GM20000 (cell line): ENCODE measurements at places on chromosomes 7 and 10.

DNA sequence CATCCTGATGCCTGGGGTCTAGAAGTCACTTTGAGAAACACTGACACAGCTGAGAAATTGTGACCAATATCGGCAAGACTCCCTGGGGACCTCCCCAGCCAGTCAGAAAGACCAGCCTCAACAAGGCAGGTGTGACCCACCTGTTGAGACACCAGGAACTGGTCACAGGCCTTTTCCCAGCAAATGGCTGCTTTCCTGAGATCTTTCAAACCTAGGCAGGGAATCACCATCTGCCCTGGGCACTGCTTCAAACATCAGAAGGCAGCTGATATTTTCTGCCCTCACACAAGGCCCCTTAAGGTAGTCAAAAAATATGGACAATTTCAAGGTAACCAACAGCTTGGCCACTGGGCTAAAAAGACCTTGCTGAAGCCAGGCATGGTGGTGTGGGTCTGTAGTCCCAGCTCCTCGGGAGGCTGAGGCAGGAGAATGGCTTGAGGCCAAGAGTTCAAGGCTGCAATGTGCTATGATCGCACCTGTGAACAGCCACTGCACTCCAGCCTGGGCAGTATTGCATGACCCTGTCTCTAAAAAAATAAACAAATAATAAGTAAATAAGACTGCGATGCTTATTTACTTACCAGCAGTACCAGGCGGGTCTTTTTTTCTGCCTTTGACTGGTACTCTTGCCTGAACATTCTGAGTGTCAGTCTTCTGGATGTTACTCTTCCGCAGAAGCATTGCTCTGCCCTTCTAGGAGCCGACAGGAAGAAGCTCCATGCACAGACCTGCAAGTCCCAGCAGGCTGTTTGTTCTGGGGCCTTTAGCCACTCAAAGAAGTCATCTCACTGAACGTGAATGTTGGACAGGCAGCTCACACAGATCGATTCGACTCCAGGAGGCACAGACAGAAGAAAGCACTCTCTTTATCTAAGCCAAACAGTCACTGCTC is 59.7 kb downstream of the SORBS1 start:
- no peak for DNase-seq

- no peak for DNase-seq
Observed at GRCh38 chr10:27959093-27959715, 39.7 kb downstream of the ODAD2 start.

- DNase-seq, result no peak
Observed at GRCh38 chr10:113665352-113665751, 1.5 kb upstream of the NRAP start.

DNA sequence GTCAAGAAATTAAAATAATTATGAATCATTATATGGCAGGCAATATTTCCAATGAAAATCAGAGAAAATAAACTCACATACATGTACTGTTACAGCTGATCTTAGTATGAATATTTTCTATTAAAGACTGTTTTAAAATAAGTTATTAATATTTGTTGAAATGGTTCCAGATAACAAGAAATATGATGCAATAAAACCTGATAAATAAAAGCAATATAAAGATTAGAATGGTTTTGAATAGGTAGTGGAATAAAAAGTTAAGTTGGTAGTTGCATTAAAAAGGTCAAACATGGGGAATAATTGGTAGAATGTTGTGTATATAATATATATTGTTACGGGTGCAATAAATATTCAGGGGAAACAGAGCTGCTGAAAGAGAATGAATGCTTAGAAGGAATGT is 52.5 kb downstream of the MEST start:
- no peak for DNase-seq

GRCh38 chr10:18044976-18045720 is 93.4 kb downstream of the SLC39A12 start:
- DNase-seq, result no peak

DNA sequence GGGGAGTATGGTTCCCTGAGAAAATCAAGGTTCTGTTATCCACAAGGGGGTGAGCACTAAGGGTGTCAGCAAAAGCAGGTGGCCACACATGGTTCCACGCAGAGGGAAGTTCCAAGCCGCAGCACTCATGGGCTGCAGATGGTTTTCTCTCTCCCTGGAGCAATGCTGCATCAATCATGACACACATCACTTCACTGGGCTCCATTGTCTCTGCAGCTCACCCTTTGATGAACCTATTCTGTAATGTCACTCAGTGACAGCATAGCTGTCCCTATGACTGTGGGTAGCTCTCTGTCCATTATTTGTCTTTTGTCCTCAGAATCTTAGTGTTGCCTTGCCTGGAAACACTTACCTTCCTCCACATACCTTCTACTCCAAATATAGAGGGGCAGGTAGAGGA is 34.8 kb downstream of the LRRC18 start:
- no peak for DNase-seq

GRCh38 chr7:117350027-117350426 is 27.2 kb upstream of the WNT2 start:
- no peak for DNase-seq

DNA sequence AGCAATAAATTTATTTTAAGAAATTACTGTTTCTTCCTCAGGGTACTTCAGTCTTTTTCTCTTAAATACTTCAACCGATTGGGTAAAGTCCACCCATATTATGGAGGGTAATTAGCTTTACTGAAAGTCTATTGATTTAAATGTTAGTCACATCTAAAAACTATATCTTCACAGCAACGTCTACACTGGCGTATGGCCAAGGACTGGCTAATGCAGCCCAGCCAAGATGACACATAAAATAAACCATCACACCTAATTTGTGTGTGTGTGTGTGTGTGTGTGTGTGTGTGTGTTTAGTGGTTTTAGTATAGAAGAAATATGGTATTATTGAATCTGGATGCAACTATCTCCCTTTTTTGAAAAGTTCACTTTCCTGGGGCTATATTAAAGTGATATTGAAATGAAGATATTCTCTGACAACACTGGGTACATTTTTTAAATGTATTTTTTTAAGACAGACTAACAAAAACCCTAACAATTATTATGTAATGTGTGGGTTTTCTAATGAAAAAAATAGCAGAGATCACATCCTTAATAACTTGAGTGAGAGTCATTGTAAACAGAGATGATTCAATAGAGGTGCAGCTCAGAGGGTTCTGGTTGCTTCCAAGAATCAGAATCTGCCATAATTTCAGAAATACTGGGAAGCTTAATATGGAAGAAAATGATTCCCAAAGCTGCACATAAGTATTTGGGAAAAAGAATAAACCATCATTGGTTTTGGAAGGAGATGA is 584.2 kb upstream of the MBL2 start:
- DNase-seq, result no peak

DNA sequence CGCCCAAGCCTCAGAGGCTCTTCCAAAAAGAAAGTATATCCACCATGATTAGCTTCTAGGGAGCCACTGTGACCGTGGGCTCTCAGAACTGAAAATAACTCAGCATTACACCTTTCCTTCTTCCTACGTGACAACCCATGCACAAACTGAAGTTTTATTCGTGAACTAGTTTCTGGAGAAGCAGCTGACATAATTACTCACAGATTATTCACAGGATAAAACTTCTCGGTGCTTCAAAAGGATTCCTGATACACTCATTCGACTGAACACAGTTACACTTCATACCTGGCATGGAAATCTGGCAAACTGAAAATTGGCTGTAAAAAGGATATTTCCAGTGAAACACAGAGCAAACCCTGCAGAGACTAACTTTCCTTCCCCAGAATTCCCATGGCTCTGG is 139.2 kb upstream of the PTER start:
- no peak for DNase-seq

DNA sequence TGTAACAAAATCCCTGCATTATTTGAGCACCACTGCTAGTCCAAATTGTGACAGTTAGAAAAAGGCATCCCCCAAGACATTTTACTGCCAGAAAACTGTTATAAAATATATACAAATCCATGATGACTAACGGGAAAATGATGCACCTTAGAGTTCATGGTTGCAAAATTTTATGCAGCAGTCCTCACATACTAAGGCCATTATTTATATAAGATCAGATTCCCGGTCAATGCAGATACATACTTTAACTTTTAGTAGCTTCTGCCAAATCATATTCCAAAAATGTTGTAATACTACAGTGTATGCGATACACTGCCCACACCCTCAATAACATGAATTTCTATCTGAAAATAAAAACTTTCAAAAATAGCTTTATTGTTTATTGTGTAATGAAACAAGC is 239.9 kb upstream of the ZNF32 start:
- no peak for DNase-seq

DNA sequence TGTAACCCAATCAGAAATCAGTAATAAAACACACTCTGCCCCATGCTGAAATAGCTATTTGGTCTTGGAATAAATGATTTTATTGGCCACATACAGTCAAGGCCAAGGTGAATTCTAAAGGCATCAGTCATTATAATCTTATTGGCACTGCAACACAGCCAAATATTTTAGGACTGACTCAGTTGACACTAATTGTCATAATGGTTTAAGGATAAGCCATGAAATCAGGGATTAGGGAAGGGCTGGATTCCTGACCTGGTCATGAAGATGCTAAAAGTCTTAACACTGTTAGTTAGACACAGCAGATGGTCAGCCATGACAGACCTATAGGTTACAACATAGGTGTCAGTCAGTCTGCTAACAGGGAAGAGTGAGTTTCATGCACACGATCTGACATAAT is 330.3 kb upstream of the NPSR1 start:
- DNase-seq, result no peak

- DNase-seq, result no peak
Observed at GRCh38 chr7:36746347-36746746, 22.1 kb upstream of the AOAH start.

- no peak for DNase-seq
Observed at GRCh38 chr10:103635580-103635979, 142.1 kb downstream of the NEURL1 start.

- DNase-seq, result no peak
Observed at GRCh38 chr7:11831156-11831735, 752 bp downstream of the THSD7A start.

DNA sequence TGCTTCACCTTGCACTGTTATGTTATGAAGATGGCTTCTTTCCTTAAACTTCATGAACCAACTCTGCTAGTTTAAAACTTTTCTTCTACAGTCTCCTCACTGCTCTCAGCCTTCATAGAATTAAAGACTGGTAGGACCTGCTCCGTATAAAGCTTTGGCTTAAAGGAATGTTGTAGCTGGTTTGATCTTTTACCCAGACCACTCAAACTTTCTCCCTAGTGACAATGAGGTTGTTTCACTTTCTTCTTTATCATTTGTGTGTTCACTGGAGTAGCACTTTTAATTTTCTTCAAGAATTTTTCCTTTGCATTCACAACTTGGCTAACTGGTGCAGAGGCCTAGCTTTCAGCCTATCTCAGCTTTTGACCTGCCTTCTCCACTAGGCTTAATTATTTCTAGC is 316.4 kb upstream of the RNF32 start:
- DNase-seq, result no peak

- DNase-seq, result peak; percentile 73
Observed at GRCh38 chr10:50622706-50623662, 772 bp downstream of the SGMS1 start.

DNA sequence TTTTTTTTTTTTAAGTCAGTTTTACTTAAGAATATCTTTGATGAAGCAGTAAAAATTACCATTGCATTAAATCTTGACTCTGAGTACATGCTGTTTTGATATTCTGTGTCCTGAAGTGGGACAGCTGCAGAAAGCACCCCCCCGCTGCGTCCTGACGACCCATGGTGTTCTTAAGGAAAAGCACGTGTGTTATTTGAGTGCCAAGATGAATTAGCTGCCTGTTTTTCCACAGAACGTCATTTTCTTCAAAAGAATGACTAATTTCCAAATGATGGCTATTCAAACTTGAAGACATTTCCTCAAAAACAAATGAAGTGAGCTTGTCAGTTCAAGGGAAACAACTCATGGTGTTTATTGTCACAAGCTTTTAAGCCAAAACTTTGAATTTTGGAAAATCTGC is 45.9 kb downstream of the CREM start:
- DNase-seq, result no peak

DNA sequence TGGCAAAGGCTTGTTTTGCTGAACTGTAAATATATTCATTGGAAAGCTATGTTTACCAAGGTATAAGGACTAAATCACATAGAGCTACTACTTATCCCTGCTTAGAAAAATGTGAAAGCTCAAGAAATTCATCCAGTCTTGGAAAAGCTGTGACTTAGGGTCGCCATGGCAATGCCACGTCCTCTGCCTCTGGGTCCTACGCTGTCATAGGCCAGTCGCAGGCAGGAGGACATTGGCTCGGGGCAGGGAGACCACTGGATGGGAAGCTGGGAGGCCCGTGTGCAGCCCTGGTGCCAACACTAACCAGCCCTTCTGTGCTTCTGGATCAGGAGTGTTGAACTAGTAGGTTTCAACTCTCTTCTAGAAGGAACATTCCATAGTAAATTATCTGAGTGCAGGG is 67.3 kb upstream of the PDZD8 start:
- DNase-seq, result no peak

- no peak for DNase-seq
Observed at GRCh38 chr10:30743586-30743985, 114.0 kb upstream of the LYZL2 start.

DNA sequence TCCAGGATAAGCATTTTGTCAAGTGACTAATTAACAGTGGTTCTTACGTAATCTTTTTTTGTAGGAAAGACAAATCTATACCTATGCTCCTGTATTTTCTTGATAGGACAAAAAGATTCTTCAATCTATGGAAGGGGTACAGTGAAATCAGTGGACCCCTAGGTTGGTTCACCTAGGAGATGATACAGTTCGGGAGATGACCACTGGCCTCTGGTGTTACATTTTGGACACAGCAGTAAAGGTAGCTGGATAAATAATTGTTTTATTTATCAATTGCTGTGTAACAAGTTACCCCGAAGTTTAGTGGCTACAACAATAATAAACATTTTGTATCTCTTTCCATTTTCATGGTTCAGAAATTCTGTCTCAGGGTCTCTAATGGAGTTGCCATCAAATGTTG is 288.2 kb upstream of the MAGI2 start:
- no peak for DNase-seq

GRCh38 chr7:134428942-134429341 is 30.0 kb downstream of the AKR1B1 start:
- no peak for DNase-seq

GRCh38 chr7:30430276-30430675 is 48.3 kb downstream of the NOD1 start:
- DNase-seq, result no peak

- no peak for DNase-seq
Observed at GRCh38 chr10:114859222-114859621, 37.6 kb downstream of the FHIP2A start.

- no peak for DNase-seq
Observed at GRCh38 chr7:3439333-3440030, 138.4 kb downstream of the SDK1 start.

- no peak for DNase-seq
Observed at GRCh38 chr7:140349144-140349771, 49.1 kb downstream of the SLC37A3 start.

- no peak for DNase-seq
Observed at GRCh38 chr7:94393246-94394108, 1.2 kb upstream of the COL1A2 start.

- no peak for DNase-seq
Observed at GRCh38 chr10:31157123-31158010, 125.7 kb upstream of the ZNF438 start.

- DNase-seq, result no peak
Observed at GRCh38 chr10:12396567-12396966, 47.2 kb downstream of the CAMK1D start.

- DNase-seq, result no peak
Observed at GRCh38 chr10:123529146-123529760, 136.9 kb upstream of the GPR26 start.
